ENCODE measurements at places on chromosomes 12 and 14.

- no peak for DNase-seq
Observed at GRCh38 chr12:108757856-108758255, 26.5 kb upstream of the CORO1C start.

GRCh38 chr14:79656056-79656455, 555.2 kb downstream of the DIO2 start:
- DNase-seq, result no peak

DNA sequence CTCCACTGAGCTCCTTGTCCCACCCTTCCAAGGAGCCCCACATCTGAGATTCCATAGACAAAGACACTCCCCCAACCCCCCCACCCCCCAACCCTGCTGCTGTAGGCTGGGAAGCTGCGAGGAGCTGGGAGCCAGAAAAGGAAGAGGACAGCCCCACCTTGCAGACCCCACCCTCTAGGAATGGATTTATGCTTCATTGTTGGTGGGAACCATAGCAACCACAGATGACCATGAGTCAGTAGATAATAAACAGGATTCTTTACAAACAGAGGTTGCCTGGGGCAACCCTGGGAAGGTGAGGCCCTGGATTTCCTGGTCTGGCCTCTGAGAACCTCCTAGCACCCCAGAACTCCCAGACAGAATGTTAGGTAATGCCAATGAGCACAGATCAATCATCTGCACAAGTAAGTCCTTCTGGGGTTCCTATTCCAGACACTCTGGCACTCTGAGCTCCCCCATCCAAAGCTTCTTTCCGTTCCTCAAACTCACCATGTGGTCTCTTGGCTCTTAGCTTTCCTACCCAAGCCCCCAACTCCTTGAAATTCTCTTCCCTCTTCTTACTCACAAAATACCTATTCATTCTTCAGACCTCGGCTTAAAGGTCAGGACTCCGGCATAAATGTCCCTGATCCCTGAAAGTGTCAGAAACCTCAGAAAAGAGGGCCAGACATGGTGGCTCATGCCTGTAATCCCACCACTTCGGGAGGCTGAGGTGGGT, 15.2 kb upstream of the PLEKHG6 start:
- no peak for DNase-seq

DNA sequence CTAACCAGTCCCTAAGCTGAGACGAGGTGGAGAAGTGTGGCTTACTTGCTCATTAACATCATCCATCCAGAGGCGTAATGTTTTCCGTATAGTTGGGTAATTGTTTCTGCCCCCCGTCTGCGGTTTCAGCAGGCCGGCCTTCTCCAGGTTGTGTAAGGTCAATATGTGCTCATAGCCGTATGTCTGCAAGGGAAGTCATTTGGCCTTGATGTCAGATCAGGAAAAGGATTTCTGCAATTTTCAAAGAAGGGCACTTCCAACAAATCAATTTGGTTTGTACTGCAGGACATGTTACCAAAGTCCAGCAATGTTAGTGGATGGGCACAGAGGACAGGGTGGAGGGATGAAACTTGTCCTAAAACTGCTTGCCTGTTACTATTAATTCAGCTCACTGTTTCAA, 9.9 kb upstream of the DIABLO start:
- DNase-seq, result no peak

- no peak for DNase-seq
Observed at GRCh38 chr12:25200703-25201102, 5.7 kb downstream of the ETFRF1 start.

Data from activated CD4-positive, alpha-beta memory T cell treated with anti-CD3 and anti-CD28 coated beads for 36 hours (primary cell).